ENCODE measurements at places on chromosomes 2 and 18.

GRCh38 chr2:188622601-188623260 is 331.1 kb downstream of the GULP1 start:
- no peak for DNase-seq

DNA sequence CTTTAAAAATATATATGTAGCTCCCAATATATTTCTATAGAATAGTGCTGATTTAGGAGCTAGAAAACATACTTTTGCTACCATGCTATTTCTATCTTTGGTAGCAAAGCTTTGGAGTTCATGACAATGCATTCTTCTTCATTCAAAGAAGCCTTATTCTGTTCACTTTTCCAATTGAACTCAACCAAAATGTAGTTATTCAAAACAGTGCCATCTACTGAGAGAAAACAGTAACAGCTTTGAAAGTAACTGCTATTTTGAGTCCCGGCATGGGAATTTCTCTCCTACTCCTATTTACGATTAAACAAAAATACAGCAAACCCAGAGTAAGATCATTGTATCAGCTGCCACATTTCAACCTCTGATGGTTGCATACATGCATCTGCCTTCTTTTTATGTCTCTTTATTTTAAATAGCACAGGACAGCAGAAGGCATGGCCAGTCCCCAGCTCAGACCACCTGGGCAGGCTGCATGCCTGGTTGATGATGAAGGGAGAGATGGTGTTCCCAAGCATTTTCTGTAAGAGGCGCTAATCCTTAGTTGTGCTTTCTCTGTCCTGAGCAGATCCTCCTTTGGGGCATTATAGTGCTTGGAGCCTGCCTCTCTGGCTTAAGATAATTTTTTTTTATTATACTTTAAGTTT is 69.7 kb upstream of the SULT1C3 start:
- no peak for DNase-seq

DNA sequence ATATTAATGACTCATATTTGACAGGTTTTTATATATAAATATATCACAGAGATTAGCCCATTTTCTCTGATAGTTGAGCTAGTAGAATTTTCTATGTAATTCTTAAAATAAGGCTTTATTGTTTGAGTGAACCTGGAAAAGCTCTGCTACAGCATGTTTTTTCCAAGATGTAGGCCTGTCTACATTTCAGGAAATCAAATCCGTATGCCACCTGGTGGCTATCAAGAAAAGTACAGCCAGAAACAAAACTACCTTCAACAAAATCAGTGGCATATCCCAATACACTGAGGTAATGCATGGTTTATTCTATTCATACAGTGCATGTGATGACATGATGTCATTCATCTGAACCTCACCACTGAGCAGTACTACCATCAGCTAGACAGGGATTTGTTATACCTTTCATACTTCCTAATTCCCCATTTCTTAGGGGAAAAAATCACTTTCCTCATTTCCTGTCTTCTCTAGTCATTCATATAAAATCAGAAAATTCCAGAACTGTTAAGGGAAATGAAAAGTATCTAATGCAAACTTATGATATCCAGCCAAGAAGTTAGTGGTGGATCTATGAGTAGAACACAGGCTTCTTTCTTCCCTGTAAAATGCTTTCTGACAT is 310.4 kb upstream of the SYT4 start:
- DNase-seq, result no peak

DNA sequence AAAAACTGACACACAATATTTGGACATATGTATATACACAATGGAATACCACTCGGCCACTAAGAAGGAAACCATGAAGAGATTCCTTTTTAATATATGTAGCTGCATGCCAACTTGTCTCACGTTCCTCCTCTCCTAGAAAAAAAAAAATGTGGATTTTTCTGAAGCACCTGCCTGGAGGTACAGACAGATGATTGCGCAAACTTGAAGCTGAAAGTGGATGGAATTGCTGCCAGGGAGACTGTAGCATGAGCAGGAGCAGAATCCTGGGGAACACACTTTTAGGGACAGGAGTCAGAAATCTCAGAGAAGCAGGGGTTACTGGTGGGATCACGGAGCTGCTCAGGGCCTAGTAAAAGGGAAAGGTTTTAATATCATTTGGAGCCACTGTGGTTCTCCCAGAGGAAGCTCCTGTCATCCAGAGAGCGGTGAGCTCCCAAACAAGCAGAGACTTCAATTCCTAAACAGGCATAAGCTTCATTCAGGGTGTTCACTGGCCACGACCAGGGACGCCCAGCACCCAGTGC is 640 bp upstream of the SPR start:
- no peak for DNase-seq

DNA sequence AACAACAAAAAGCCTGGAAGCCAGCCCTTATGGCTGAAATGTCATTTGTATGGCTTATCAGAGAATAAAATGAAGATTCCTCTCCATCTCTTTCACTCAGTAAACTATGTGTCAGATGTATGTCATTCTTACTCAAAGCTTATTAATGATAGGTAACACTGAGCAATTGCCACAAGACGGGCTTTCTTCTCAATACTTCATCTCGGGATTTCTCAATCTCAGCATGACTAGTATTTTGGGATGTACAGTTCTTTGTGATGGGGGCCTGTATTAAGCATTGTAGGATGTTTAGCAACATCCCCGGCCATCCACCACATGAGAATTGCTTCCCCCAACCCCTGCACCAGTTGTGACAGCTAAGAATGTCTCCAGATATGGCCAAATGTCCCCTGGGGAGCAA is 80.2 kb downstream of the MREG start:
- no peak for DNase-seq

GRCh38 chr2:183079139-183079775 is 710 bp downstream of the DUSP19 start:
- DNase-seq, result no peak

DNA sequence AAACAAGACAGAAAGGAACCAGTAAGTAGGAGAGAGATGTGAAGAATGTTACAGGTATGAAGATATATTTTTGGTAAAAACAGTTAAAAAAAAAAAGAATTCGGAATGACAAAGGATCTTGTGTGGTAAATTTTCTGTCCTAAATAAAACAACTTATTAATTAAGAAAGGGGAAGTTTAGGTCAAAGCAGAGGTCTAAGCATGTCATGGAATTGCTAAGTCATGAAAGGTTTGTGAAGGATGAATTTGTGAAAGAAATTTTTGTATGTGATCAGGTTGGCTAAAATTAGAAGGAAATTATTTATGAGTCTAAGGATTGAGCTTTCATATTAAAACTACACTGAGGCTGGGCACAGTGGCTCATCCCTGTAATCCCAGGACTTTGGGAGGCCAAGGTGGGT is 11.1 kb upstream of the ALPG start:
- DNase-seq, result no peak

GRCh38 chr2:190094316-190094871 is 31.9 kb upstream of the MSTN start:
- no peak for DNase-seq

- DNase-seq, result no peak
Measured at GRCh38 chr18:6273423-6273822, 141.3 kb downstream of the L3MBTL4 start.

- no peak for DNase-seq
Measured at GRCh38 chr2:15050483-15050882, 418.0 kb downstream of the LRATD1 start.

- no peak for DNase-seq
Measured at GRCh38 chr2:166090346-166090745, 37.5 kb downstream of the SCN1A start.

DNA sequence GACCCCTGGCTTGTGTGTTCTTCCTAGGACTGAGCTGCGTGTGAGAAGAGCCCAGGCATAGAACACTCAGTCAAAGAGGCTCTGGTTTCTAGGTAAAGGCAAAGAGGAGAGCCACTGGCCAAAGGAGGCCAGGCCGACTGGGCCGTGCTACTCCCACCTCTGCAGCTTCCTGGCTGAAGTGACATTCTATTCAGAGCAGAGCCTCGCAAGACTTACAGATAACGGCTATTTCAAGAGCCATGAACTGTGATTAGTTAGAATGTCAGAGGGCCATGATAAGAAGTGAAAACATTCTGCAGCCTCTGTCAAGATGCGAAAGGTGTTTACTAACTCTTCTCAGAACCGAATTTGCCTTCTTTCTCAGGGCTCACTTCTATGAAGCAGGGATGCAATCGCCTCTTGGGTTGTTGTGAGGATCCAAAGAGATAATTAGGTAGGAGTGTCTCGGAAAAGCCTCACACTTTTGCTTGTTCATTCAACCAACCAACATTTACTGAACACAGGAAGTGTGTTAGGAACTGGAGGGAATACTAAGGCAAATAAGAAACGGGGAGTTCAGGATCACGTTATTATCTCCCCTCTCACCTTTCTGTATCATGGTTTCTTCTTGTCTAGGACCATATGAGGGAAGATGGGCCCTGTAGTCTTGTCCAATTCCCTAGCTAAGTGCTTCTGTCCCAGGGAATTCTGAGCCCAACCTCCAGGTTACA is 3.4 kb upstream of the DNAJC5G start:
- DNase-seq, result no peak

DNA sequence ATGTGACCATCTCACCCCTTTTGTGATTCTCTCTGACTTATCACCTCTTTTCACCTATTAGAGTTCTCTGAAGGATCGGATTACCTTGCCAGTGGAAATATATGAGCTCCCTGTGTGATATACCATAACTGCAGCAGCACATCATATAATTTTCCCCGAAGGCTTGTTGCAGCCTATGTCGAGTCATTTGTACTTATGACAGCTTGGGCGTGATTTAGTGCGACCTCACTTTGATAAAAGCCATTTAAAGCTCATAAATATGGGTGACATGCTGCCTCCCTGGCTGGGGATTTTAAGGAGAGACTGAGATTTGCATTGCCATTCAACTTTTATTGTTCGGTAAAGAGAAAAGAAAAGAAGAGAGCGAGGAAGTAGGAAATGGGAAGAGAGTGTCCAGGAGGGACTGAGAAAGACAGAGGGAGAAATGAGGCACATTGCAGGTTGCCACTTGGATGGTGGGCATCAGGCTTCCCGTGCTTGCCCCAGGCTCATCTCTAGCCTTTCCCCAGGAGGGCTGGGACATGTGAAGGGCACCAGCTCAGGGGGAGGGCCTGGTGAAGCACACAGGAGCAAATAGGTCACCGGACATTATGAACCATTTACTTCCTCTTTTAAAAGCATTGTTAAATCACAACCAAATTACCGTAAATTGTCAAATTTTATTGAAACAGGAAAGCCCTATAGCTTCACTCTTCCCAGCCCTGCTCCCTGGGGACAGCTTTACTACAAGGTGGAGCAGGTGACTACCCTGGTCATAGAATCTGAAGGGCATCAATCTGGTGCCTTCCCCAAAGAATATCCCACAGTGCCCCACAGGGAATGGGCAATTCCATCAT is 161.3 kb downstream of the SETBP1 start:
- DNase-seq, result no peak
